ENCODE measurements at places on chromosomes 4 and X. TPM values are rescaled to one million over a fixed set of nuclear protein-coding genes. Genes with fewer than 3 reads are reported as not detected.

The SYNPO2 gene
- 13.3 TPM for total RNA-seq

The PRRG1 gene
- total RNA-seq, result 6.9 TPM

The LUZP4 gene
- total RNA-seq, result not detected

The KLF8 gene
- 23.2 TPM for total RNA-seq

The TASL gene
- total RNA-seq, result 0.16 TPM

The ETNPPL gene
- total RNA-seq, result not detected

The SMPX gene
- not detected for total RNA-seq

The NDP gene
- not detected for total RNA-seq

The GALNTL6 gene
- not detected for total RNA-seq

The ADAMTS3 gene
- total RNA-seq, result 0.32 TPM

The HSFX2 gene
- not detected for total RNA-seq

The CFAP47 gene
- not detected for total RNA-seq

The SHOX gene
- total RNA-seq, result not detected

The NOA1 gene
- total RNA-seq, result 15.9 TPM

The TCEAL9 gene
- total RNA-seq, result 17.4 TPM

The KIF4A gene
- total RNA-seq, result 9.4 TPM

The TLR1 gene
- total RNA-seq, result 2.7 TPM

The PF4V1 gene
- not detected for total RNA-seq

The GAGE2A gene
- total RNA-seq, result not detected

Measured in esophagus mucosa (tissue), 1 donor.